ENCODE measurements at places on chromosomes 4 and X. TPM values are rescaled to one million over a fixed set of nuclear protein-coding genes. Genes with fewer than 3 reads are reported as not detected.

TMPRSS11F gene
- not detected for total RNA-seq

FRMD7 gene
- total RNA-seq = not detected

CHRDL1 gene
- total RNA-seq = 2.7 TPM

H2BW2 gene
- not detected for total RNA-seq

TGIF2LX gene
- not detected for total RNA-seq

FAM184B gene
- 0.53 TPM for total RNA-seq

SLC6A14 gene
- total RNA-seq = not detected

DNA sequence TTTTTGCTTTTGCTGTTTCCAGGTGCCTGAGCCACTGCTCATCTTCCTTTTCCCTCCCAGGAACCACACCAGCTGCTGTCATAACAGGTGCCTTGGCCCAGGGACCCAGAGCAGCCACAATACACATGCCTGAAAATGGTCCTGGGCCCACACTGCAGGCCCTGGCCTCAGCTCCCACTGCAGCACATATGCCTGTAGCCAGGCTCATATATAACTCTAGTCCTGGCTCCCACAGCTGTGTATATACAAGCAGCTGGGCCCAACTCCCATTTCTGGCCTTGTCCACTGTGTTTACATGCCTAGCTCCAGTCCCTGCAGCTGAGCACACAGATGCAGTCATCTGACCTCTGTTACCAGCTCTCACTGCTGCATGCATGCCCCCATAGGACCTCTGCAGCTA lies 930.5 kb downstream of the ADGRL3 start:
- no peak for DNase-seq
- no peak overlapping the region for H3K27ac ChIP-seq
- no peaks in the 10 kb centered on the region for H3K36me3 ChIP-seq
- no peaks in the 10 kb centered on the region for H3K27me3 ChIP-seq

GRCh38 chrX:41870719-41871151 lies 52.6 kb downstream of the CASK start:
- H3K4me1 ChIP-seq = peaks cover 7% of the 10 kb centered on the region
- no peaks in the 10 kb centered on the region for H3K36me3 ChIP-seq
- DNase-seq = no peak
- H3K4me3 ChIP-seq = no peak overlapping the region
- H3K27me3 ChIP-seq = no peaks in the 10 kb centered on the region

- DNase-seq = no peak
- H3K27ac ChIP-seq = no peak overlapping the region
- no peaks in the 10 kb centered on the region for H3K4me1 ChIP-seq
Observed at GRCh38 chr4:144572660-144573059, 73.3 kb upstream of the HHIP start.

GRCh38 chrX:110182865-110183264 lies 135.0 kb downstream of the AMMECR1 start:
- no peaks in the 10 kb centered on the region for H3K27me3 ChIP-seq
- DNase-seq = no peak
- H3K27ac ChIP-seq = no peak overlapping the region
- H3K36me3 ChIP-seq = no peaks in the 10 kb centered on the region
- no peak overlapping the region for H3K4me3 ChIP-seq

GRCh38 chr4:22678940-22679854 lies 13.5 kb upstream of the GBA3 start:
- peak overlapping the region; percentile 55 for H3K27ac ChIP-seq
- H3K4me3 ChIP-seq = no peak overlapping the region
- H3K4me1 ChIP-seq = peaks cover 13% of the 10 kb centered on the region

- no peak overlapping the region for H3K27ac ChIP-seq
- peaks cover 17% of the 10 kb centered on the region for H3K4me1 ChIP-seq
- H3K27me3 ChIP-seq = no peaks in the 10 kb centered on the region
- H3K36me3 ChIP-seq = no peaks in the 10 kb centered on the region
- DNase-seq = no peak
Observed at GRCh38 chr4:152684007-152684406, 4.2 kb upstream of the TMEM154 start.

- DNase-seq = no peak
- no peaks in the 10 kb centered on the region for H3K36me3 ChIP-seq
- H3K4me1 ChIP-seq = peaks cover 73% of the 10 kb centered on the region
- H3K27me3 ChIP-seq = no peaks in the 10 kb centered on the region
- peak overlapping the region; percentile 6 for H3K27ac ChIP-seq
Observed at GRCh38 chrX:2696698-2697215, 5.7 kb downstream of the CD99 start.

GRCh38 chrX:35380808-35381700 lies 417.1 kb upstream of the MAGEB16 start:
- no peak overlapping the region for H3K27ac ChIP-seq
- no peaks in the 10 kb centered on the region for H3K4me1 ChIP-seq
- DNase-seq = no peak

GRCh38 chr4:93243262-93243661 lies 585.3 kb upstream of the ATOH1 start:
- H3K36me3 ChIP-seq = no peaks in the 10 kb centered on the region
- no peaks in the 10 kb centered on the region for H3K27me3 ChIP-seq
- H3K4me3 ChIP-seq = no peak overlapping the region

GRCh38 chrX:13000301-13000811 lies 25.4 kb downstream of the TMSB4X start:
- H3K27me3 ChIP-seq = no peaks in the 10 kb centered on the region
- no peaks in the 10 kb centered on the region for H3K36me3 ChIP-seq
- H3K4me3 ChIP-seq = no peak overlapping the region
- H3K27ac ChIP-seq = peak overlapping the region; percentile 38

DNA sequence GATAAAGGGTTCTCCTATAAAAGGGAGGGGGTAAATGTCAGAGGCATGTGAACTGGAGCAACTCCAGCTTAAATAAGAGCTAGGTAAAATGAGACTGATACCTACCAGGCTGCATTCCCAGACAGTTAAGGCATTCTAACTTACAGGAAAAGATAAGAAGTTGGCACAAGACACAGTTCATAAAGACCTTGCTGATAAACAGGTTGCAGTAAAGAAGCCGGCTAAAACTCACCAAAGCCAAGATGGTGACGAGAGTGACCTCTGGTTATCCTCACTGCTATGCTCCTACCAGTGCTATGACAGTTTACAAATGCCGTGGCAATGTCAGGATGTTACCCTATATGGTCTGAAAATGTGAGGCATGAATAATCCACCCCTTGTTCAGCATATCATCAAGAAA lies 13.1 kb upstream of the SULT1B1 start:
- H3K4me3 ChIP-seq = no peak overlapping the region
- no peaks in the 10 kb centered on the region for H3K4me1 ChIP-seq
- H3K36me3 ChIP-seq = no peaks in the 10 kb centered on the region
- no peaks in the 10 kb centered on the region for H3K27me3 ChIP-seq

DNA sequence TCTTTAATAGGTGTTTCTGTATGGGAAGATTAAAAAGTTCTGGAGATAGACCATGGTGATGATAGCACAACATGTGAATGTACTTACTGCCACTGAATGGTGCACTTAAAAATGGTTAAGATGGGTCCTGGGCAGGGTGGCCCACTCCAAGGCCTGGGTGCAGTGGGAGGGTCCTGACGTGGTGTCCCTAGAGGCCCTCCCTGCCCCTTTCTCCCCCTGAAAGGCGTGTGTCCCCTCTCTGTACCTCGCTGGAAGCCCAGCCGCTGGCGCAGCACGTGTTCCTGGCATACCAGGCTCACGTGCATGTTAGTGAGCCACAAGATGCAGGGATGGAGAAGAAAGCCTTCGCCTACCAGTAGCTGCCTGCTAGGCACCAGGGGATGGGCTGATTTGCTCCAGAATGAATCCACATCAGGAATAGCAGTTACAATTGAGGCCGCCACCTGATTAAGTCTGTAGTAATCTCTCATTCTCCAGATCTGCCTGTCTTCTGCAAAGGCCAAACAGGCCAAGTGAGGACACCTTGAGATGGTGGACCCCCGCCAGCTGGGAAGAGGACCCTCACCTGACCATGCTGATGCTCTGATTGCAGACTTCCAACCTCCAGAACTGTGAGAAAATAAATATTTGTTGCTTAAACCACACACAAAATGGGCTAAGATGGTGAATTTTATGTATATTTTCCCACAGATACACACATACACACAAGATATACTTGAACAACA lies 67.5 kb downstream of the COQ2 start:
- no peak overlapping the region for H3K4me3 ChIP-seq
- DNase-seq = no peak
- no peaks in the 10 kb centered on the region for H3K4me1 ChIP-seq
- H3K27ac ChIP-seq = no peak overlapping the region
- no peaks in the 10 kb centered on the region for H3K27me3 ChIP-seq

GRCh38 chrX:71195964-71196649 lies 26.9 kb upstream of the GJB1 start:
- H3K27ac ChIP-seq = no peak overlapping the region
- H3K4me3 ChIP-seq = no peak overlapping the region
- H3K27me3 ChIP-seq = no peaks in the 10 kb centered on the region
- no peaks in the 10 kb centered on the region for H3K4me1 ChIP-seq
- no peak for DNase-seq

- H3K27me3 ChIP-seq = peaks cover 6% of the 10 kb centered on the region
- peaks cover 54% of the 10 kb centered on the region for H3K4me1 ChIP-seq
- peaks cover 3% of the 10 kb centered on the region for H3K36me3 ChIP-seq
- H3K27ac ChIP-seq = peak overlapping the region; percentile 96
- DNase-seq = no peak
Observed at GRCh38 chr4:677431-678293, 3.3 kb downstream of the MYL5 start.

GRCh38 chr4:98641906-98642668 lies 16.3 kb downstream of the TSPAN5 start:
- DNase-seq = no peak
- no peak overlapping the region for H3K27ac ChIP-seq
- H3K36me3 ChIP-seq = no peaks in the 10 kb centered on the region
- H3K4me3 ChIP-seq = no peak overlapping the region
- no peaks in the 10 kb centered on the region for H3K4me1 ChIP-seq

DNA sequence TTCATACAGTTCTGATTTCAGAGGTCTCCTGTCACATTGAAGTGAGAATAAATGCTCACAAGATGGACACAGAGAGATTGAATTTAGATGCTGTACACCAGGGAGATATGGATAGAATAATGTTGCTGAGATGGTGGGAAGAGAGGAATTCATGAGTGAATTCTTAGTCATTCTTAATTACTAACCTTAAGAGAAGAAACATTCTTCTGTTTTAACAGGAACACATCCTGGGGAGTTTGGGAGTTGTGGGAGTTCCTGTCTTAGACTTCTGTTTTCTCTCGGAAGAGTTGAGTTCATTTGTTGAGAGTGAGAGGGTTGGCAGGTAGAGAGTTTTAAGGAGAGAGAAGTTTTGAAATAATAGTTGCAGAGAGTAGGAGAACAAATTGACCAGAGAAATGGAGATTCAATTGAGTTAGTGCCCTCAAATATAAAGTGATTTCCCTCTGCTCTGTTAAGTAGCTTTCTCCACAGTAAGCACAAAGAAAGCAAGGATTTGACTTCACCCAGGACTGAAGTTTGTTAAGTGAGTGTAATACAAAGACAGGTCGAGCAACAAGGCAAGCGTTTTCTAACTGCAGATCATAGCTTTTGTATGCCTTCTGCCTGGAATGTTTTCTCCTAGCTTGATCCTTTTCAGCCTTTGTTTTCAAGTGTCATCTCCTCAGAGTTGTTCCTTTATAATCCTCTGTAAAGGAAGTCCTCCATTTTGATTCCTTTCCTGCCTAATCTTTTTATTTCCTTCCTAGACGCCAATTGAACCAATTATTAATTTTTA lies 205.9 kb downstream of the RAPGEF2 start:
- H3K4me3 ChIP-seq = no peak overlapping the region
- no peak overlapping the region for H3K27ac ChIP-seq
- H3K4me1 ChIP-seq = peaks cover 29% of the 10 kb centered on the region
- no peaks in the 10 kb centered on the region for H3K36me3 ChIP-seq
- DNase-seq = no peak
- H3K27me3 ChIP-seq = no peaks in the 10 kb centered on the region

DNA sequence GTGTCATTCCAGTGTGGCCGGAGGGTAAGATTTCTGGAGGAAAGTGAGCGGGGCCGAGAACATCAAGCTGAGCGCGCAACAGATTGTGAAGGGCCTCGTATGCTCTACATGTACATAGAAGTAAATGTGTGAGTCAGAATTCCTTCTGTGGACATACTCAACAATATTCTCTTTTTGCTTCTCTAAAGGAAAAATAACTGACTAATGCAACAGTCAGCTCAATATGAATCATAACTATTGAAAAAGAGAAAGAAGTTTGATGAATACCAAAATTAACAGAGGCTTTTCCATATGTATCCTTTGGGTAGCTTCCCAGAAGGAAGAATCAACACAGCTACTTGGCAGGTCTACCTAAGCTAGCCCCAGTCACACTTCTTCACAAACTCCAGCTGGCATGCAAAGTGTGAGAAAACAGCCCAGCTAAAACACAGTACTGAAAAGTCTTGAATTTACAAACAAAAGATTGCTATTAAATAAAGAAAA lies 87.5 kb upstream of the ZFP42 start:
- H3K36me3 ChIP-seq = no peaks in the 10 kb centered on the region
- no peak overlapping the region for H3K27ac ChIP-seq
- no peak for DNase-seq
- no peaks in the 10 kb centered on the region for H3K27me3 ChIP-seq
- H3K4me3 ChIP-seq = no peak overlapping the region

DNA sequence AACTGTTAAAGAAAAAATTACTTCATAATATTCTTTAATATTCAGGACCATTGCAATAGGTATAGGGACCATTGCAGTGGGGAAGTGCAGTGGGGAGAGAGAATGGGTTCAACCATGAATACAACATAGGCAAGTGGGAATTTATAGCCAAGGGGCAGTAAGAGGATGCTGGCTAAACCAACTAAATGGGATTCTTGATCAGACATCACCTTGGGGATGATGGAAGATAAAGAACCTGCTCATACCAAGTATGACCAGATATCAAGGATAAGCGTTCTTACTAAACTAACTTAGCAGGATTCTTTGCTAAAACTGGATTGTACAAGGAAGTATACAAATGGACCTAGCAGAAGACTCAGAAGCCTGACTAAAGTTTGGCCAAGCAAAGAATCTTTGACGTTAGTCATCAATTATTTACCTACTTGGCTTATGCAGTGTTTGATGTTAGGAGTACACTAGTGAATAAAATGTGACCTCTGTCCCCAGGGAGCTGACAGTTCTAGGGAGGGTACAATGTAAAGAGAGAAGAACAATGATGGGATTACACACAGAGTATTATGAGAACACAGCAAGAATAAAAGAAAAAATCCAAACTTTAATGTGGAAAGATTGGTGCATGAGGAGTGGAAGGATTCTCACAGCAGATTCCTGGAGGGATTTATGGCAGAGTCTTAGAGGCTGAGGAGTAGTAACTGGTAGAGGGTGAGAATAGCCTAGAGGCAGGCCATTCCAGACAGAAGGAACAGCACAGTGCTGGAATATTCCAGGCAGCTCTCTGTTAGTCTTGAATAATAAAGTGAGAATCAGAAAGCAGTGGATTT lies 54.7 kb upstream of the MYOZ2 start:
- H3K4me1 ChIP-seq = no peaks in the 10 kb centered on the region
- DNase-seq = no peak
- H3K36me3 ChIP-seq = no peaks in the 10 kb centered on the region
- H3K4me3 ChIP-seq = no peak overlapping the region

GRCh38 chrX:10112510-10112909 lies 44.3 kb upstream of the CLCN4 start:
- no peaks in the 10 kb centered on the region for H3K27me3 ChIP-seq
- no peaks in the 10 kb centered on the region for H3K36me3 ChIP-seq
- H3K4me3 ChIP-seq = no peak overlapping the region
- no peak overlapping the region for H3K27ac ChIP-seq

GRCh38 chrX:11059933-11060332 lies 51.2 kb upstream of the HCCS start:
- H3K36me3 ChIP-seq = no peaks in the 10 kb centered on the region
- no peaks in the 10 kb centered on the region for H3K4me1 ChIP-seq
- H3K4me3 ChIP-seq = no peak overlapping the region
- H3K27ac ChIP-seq = no peak overlapping the region
- H3K27me3 ChIP-seq = no peaks in the 10 kb centered on the region
- DNase-seq = no peak
